ENCODE measurements at places on chromosomes 7 and 10.

- no peak for DNase-seq
Observed at GRCh38 chr7:94481279-94481678, 28.3 kb upstream of the CASD1 start.

- no peak for DNase-seq
Observed at GRCh38 chr10:118832241-118832651, 77.5 kb upstream of the CACUL1 start.

GRCh38 chr7:29139796-29140195 lies 6.5 kb downstream of the CPVL start:
- DNase-seq, result no peak

- no peak for DNase-seq
Observed at GRCh38 chr7:133562621-133563020, 309.7 kb downstream of the EXOC4 start.
